MCF 10A (cell line): ENCODE measurements at places on chromosomes 6 and 20. TPM values are rescaled to one million over a fixed set of nuclear protein-coding genes. Genes with fewer than 3 reads are reported as not detected.

Gene CST7
- total RNA-seq: not detected in 2 replicates

Gene VSX1
- total RNA-seq: not detected in 2 replicates

DNA sequence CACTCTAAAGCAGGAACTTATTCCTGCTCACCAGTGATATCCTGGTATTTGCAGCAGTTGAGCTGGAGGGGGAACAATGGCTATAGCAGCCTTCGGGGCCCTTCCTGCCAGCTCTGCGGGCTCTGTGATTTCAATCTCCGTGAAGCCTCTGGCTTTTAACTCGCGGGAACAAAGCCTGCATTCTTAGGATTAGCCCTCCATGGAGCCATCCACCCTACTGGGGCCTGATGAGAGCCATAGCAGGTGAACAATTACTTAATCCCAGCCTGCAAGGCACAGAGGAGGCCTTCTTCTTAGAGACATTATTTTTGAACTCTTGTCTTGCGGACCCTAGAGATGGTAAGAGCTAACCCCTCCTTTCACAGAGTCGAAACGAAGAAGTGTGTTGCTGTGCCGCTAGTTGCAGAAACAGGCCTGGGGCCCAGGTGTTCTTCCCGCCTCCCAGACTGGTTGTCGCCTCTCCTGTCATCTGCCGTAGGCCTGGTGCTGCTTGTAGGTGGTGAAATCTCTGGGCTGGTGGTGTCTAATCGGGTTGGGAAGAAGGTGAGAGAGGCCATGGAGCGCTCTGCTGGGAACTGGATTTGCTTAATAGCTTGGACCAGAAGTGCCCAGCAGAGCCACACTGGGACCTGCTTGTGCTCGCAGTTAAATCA lies 9.7 kb downstream of the GHRH start:
- H3K4me1 ChIP-seq: no peaks in the 10 kb centered on the region
- no peak overlapping the region for H3K27ac ChIP-seq

Gene NFKBIL1
- total RNA-seq: 25.2 and 30.3 TPM in 2 replicates

DNA sequence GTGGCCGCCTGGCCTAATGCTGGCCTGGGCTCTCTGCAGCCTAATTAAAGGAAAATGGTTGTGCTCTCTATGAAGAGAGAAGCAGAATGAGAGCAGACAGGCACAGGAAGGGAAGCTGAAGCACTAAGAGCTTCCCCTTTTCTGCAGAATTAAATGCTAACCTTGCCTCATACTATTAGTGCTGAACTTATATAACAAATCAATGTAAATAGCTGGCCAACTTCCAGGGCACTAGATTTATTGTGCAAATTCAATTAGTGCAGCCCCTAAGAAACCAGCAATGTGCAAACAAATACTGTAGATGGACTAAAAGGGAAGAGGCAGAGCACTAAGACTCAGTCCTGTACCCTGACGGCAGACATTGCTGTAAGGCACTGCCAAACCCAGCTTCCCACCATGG lies 36.1 kb upstream of the INSM1 start:
- no peaks in the 10 kb centered on the region for H3K27me3 ChIP-seq
- peaks cover 6% of the 10 kb centered on the region for H3K36me3 ChIP-seq
- H3K27ac ChIP-seq: no peak overlapping the region
- no peak for DNase-seq

DNA sequence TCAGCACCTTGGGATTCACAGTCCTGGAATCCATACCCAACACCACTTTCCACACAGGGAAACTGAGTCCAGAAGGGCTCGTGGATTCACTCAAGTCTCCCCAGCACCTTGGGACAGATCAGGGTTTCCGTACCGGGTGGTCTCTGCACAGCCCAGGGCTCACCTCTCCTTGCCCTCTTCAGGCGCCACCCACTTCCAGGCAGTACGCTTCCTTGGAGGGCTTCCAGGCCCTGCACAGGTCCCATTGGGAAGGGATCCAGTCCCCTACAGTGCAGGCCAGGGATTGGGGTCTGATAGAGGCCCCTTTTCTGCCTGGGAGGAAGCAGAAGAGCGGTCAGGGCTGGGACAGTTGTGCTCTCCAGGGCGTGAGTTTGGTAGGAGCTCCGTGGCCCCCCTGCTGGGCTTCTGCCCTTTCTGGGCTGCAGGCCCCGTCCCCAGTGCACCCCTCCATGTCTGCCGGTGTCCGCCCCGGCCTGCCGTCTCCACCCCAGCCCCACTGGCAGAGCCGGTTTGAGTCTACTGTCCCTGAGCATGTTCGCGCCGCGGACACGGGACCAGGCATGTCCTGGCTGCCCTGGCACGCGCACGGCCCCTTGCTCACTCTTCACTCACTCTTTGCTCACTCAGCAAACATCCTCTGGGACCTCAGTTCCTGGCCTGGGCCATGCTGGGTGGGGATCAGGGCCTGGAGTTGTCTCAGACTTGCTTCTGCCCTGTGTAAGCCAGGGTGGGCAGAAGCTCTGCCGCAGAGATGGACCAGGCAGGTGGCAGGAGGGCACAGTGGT lies 12.6 kb downstream of the SRC start:
- H3K4me3 ChIP-seq: peak overlapping the region; percentile 47
- peaks cover 6% of the 10 kb centered on the region for H3K36me3 ChIP-seq
- peaks cover 37% of the 10 kb centered on the region for H3K4me1 ChIP-seq
- peak; percentile 50 for DNase-seq
- H3K27me3 ChIP-seq: no peaks in the 10 kb centered on the region

GRCh38 chr20:17026346-17026745 lies 200.5 kb upstream of the PCSK2 start:
- peaks cover 6% of the 10 kb centered on the region for H3K36me3 ChIP-seq
- H3K27ac ChIP-seq: no peak overlapping the region
- H3K4me1 ChIP-seq: no peaks in the 10 kb centered on the region
- no peak for DNase-seq

- H3K27ac ChIP-seq: no peak overlapping the region
- no peak overlapping the region for H3K4me3 ChIP-seq
- H3K27me3 ChIP-seq: no peaks in the 10 kb centered on the region
- DNase-seq: peak; percentile 80
Observed at GRCh38 chr6:106608080-106608668, 21.1 kb downstream of the RTN4IP1 start.

Gene SDC4
- total RNA-seq: 180 and 209 TPM in 2 replicates

DNA sequence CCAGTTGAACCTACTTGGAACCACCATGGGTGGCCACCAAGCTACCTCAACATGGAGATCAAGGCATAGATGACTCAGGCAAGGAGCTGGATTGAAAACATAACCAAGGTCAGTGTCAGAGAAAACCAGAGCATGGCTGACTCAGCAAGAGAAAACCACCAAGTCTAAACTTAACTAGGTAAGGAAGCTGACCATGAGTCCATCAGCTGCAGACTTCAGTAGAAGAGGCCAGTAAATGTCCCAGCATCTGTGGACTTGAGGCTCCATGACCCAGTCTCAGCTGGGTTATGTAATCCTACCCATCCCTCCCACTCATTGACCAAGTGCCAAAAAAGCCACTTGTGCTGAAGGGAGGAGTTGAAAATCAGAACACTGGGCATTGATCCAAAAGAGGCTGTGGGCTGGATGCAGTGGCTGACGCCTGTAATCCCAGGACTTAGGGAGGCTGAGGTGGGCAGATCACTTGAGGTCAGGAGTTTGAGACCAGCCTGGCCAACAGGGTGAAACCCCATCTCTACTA lies 93.7 kb upstream of the CBLN4 start:
- H3K4me3 ChIP-seq: no peak overlapping the region
- no peaks in the 10 kb centered on the region for H3K4me1 ChIP-seq
- no peaks in the 10 kb centered on the region for H3K27me3 ChIP-seq
- no peaks in the 10 kb centered on the region for H3K36me3 ChIP-seq

- H3K27me3 ChIP-seq: no peaks in the 10 kb centered on the region
- peaks cover 6% of the 10 kb centered on the region for H3K4me1 ChIP-seq
- peaks cover 13% of the 10 kb centered on the region for H3K36me3 ChIP-seq
- H3K27ac ChIP-seq: no peak overlapping the region
- no peak overlapping the region for H3K4me3 ChIP-seq
Observed at GRCh38 chr6:7324520-7324919, 11.5 kb upstream of the SSR1 start.

- no peaks in the 10 kb centered on the region for H3K36me3 ChIP-seq
- no peaks in the 10 kb centered on the region for H3K4me1 ChIP-seq
- no peaks in the 10 kb centered on the region for H3K27me3 ChIP-seq
- no peak overlapping the region for H3K4me3 ChIP-seq
- H3K27ac ChIP-seq: no peak overlapping the region
Observed at GRCh38 chr20:34165018-34165619, 53.1 kb upstream of the EIF2S2 start.

DNA sequence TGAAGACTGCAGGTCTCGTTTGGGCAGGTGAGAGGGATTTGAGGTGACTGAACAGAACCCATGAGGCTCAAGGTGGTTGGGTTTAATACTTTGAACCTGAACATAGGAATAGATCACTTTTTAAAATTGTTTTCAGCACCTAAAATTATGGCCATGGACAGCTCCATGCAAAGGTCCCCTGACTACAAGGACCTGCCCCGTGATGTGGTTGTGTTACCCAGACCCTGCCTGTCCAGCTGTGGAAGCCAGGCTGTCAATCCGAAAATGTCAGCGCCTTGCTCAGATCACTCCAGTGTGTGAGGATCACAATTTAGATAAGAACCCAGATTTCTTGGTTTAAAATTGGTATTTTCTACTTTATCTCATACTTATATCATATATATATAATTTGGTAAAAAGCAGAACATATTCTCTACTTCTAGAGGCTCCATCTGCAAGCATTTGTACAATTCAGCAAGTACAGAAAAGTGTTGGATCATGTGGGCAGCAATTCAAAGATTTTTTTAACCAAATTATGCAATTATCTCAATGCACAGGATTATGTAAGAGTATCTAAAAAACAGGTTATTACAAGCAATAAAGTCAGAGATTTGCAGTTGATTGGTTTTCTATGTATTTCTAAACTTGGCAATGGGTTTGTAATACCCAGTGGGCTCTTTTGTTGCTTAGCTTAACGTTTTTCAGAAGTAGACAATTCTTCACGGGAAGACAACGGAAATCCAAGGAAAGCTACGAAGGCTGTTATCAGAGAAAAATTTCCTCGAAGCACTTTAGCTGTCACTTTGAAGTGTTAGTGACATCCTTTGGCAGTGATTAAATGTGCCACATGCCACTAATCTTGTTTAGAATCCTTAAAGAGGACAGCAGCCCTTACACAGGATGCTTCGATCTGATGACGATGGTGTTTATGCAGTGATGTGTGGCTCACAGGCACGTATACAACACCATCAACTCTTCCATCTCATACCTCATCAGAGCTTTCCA lies 24.1 kb upstream of the RPS6KA2 start:
- no peak overlapping the region for H3K27ac ChIP-seq
- DNase-seq: no peak
- H3K4me3 ChIP-seq: no peak overlapping the region
- no peaks in the 10 kb centered on the region for H3K4me1 ChIP-seq
- H3K36me3 ChIP-seq: no peaks in the 10 kb centered on the region
- no peaks in the 10 kb centered on the region for H3K27me3 ChIP-seq

- no peaks in the 10 kb centered on the region for H3K27me3 ChIP-seq
- no peak overlapping the region for H3K27ac ChIP-seq
- H3K36me3 ChIP-seq: no peaks in the 10 kb centered on the region
- no peak for DNase-seq
- H3K4me1 ChIP-seq: no peaks in the 10 kb centered on the region
Observed at GRCh38 chr6:17341891-17342290, 51.5 kb upstream of the CAP2 start.

- no peaks in the 10 kb centered on the region for H3K36me3 ChIP-seq
- no peaks in the 10 kb centered on the region for H3K27me3 ChIP-seq
- no peak overlapping the region for H3K27ac ChIP-seq
- no peak overlapping the region for H3K4me3 ChIP-seq
Observed at GRCh38 chr20:35106827-35107380, 14.3 kb upstream of the TRPC4AP start.

- H3K27ac ChIP-seq: no peak overlapping the region
- DNase-seq: peak; percentile 71
- H3K27me3 ChIP-seq: no peaks in the 10 kb centered on the region
- H3K4me3 ChIP-seq: no peak overlapping the region
Observed at GRCh38 chr6:52423971-52424381, 3.8 kb downstream of the EFHC1 start.

GRCh38 chr6:152127432-152128165 lies 320.1 kb downstream of the ESR1 start:
- no peak for DNase-seq
- H3K27ac ChIP-seq: no peak overlapping the region
- H3K27me3 ChIP-seq: no peaks in the 10 kb centered on the region

GRCh38 chr6:31399589-31400466 lies 3.6 kb upstream of the MICA start:
- peak overlapping the region; percentile 83 for H3K27ac ChIP-seq
- peaks cover 24% of the 10 kb centered on the region for H3K4me1 ChIP-seq
- peaks cover 11% of the 10 kb centered on the region for H3K36me3 ChIP-seq
- H3K4me3 ChIP-seq: peak overlapping the region; percentile 73
- DNase-seq: peak; percentile 93

GRCh38 chr6:125169058-125169457 lies 15.5 kb downstream of the TPD52L1 start:
- DNase-seq: peak; percentile 22
- H3K4me3 ChIP-seq: no peak overlapping the region
- H3K27me3 ChIP-seq: no peaks in the 10 kb centered on the region
- peaks cover 23% of the 10 kb centered on the region for H3K4me1 ChIP-seq

GRCh38 chr6:134764741-134765140 lies 185.2 kb downstream of the ALDH8A1 start:
- no peaks in the 10 kb centered on the region for H3K4me1 ChIP-seq
- no peak overlapping the region for H3K27ac ChIP-seq
- H3K36me3 ChIP-seq: no peaks in the 10 kb centered on the region

DNA sequence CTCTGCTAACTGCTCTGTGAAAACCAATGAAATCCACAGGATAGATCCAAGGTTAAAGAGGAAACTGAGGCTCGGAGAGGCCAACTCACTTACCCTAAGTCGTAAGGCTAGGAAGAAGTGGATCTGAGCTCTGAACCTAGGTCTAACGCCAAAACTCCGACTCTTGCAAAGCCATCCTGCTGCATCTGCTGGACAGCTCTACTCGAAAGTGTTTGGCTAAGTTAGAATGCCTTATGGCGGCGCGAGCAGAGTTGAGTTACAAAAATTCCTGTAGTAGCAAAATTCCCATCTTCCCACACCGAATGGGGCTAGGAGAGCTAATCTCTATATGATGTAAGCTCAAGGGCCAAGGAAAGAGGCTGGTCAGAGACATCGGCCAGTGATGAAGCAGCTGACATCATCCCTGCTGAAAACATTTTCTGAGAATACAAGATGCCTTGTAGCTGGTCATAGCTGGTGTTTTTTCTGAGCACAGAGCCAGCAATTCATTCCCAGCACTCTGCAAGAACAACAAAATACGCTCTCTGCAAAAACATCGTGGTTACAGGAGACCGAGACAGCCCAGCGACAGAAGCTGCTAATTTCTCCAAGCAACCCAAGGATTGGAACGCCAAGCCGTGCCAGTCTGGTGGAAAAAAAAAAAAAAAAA lies 1.8 kb downstream of the SPATA2 start:
- peaks cover 22% of the 10 kb centered on the region for H3K36me3 ChIP-seq
- H3K27me3 ChIP-seq: no peaks in the 10 kb centered on the region
- no peak for DNase-seq
- peak overlapping the region; percentile 99 for H3K27ac ChIP-seq
- peak overlapping the region; percentile 90 for H3K4me3 ChIP-seq

- H3K27me3 ChIP-seq: no peaks in the 10 kb centered on the region
- DNase-seq: no peak
- H3K4me3 ChIP-seq: no peak overlapping the region
- H3K27ac ChIP-seq: no peak overlapping the region
Observed at GRCh38 chr6:98136333-98136732, 698.0 kb upstream of the POU3F2 start.
